ENCODE measurements at places on chromosomes 1 and 21. TPM values are rescaled to one million over a fixed set of nuclear protein-coding genes. Genes with fewer than 3 reads are reported as not detected.

Gene CD58
- total RNA-seq = 31.3 TPM

Gene SLAMF8
- total RNA-seq = 1.00 TPM

Gene OLIG1
- 0.59 TPM for total RNA-seq

Gene OR10J1
- total RNA-seq = not detected

Gene IL20
- not detected for total RNA-seq

Gene RGS8
- total RNA-seq = not detected

Gene SLC37A1
- 3.8 TPM for total RNA-seq
